ENCODE measurements at places on chromosomes 1 and 21. TPM values are rescaled to one million over a fixed set of nuclear protein-coding genes. Genes with fewer than 3 reads are reported as not detected.
A peak's percentile ranks its signal among the peaks of the same experiment; 100 is the strongest.

GRCh38 chr21:24223624-24224023 lies 1383.7 kb downstream of the MRPL39 start:
- DNase-seq = no peak

GRCh38 chr1:17186216-17186909 lies 18.6 kb upstream of the PADI1 start:
- no peak for DNase-seq

GRCh38 chr21:15301736-15302135 lies 236.9 kb upstream of the NRIP1 start:
- peak; percentile 54 for DNase-seq

DNA sequence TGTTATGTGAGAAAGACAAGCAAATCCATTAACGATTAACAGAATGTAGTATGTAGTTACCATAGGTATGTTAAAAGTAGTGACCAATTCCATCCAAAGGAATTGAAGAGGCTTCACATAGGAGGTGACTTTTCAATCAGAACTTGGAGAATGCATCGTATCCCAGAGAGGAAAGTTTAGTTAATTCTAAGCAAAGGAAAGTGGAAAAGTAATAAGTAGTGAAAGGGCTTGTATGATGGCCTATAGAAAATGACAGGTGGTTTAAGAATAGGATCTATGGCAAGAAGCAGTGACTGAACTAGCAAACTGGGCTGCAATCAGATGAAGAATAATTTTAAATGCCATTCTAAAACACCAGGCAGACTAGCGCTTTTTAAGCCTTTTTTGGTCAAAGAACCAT lies 16.6 kb downstream of the SCMH1 start:
- no peak for DNase-seq

GRCh38 chr1:109901524-109902145 lies 9.0 kb upstream of the CSF1 start:
- DNase-seq = peak; percentile 68

DNA sequence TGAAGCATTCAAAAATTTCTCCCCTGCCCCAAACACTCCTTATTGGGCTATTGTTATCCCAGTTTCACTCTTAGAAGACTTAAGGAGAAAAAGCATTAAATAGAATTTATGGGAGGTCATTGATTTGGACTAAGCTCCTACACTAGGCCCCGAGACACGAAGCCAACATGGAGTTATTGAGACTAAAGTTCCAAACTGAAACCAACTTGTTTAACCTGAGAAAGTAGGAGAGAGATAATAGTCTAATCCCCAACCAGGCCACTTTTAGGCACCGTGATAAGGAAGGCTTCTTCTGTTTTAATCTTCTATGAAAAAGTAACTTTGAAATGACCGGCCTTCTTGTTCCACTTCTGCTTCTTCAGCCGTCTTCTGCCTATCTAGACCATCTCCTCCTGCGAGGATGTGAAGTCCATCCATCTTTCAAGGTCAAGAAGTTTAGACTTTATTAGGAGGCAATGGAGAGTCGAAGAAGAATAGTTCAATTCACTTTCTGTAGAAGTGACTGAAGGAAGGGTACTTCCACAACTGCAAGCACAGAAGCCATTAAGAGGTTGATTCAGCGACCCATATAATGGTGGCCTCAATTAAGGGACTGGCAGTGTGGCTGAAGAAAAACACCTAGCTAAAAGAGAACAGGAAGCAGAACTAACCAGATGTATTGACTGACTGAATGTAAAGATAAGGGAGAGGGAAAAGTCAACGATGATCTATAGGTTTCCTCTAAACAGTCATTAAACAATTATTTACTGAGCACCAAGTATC lies 428.8 kb downstream of the SMYD3 start:
- DNase-seq = no peak

DNA sequence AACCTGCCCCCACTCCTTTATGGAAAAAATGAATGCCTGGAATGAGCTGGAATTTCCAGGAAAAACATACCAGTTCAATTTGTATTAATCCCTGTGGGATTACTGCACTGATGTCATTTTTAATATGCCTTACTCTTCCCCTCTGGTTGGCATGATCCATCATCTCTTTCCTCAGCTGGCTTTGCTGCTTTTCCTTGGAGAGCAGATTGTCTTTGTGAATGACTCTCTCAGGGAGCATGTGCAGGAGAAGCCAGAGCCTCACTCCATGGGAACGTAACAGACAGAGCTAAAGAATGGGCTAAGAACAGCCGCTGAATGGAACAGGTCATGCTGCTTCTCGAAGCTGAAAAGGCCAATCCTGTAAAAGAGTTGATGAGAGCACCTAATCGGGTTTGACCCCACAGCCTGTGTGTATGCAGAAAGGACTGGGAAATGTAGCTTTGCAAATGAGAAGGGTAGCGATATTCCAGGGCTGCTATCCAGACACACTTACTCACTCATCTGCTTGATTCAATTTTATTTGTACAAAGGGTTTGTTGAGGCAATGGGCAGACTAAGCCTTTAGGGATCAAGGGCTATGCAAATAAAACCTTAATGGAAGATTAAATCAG lies 20.7 kb downstream of the PHC2 start:
- DNase-seq = no peak

Gene NBPF19
- 4.3 TPM for total RNA-seq

Gene GJA8
- total RNA-seq = not detected

Gene KRTAP23-1
- total RNA-seq = not detected

Gene TACSTD2
- not detected for total RNA-seq

Gene CLDN17
- total RNA-seq = not detected

Gene MFSD2A
- 2.3 TPM for total RNA-seq

All from M059J (cell line).